Activated CD8-positive, alpha-beta memory T cell treated with anti-CD3 and anti-CD28 coated beads, Interleukin-2, amount 50 U/mL, for 4 hours (primary cell): ENCODE measurements at places on chromosomes 3 and 15.

DNA sequence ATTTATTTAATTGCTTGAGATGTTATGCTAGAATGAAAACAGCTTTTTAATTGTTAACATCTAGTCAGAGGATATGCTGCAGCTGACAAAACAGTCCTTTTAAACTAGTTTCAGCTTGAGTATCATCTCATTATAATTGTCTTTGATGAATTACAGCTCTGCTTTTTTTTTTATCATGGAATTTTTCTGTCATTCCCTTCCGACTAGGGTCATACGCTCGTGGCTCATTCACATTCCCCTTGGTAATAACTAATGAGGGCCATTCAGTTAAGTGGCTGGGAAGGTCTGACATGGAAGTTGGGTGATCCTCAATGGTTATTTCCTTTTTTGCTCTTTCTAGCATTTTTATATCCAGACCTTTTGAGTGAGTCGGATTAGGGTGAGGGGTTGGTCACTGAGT lies 77.0 kb downstream of the PGPEP1L start:
- no peak for DNase-seq

GRCh38 chr3:155835341-155836071 lies 18.7 kb downstream of the SLC33A1 start:
- DNase-seq, result no peak

DNA sequence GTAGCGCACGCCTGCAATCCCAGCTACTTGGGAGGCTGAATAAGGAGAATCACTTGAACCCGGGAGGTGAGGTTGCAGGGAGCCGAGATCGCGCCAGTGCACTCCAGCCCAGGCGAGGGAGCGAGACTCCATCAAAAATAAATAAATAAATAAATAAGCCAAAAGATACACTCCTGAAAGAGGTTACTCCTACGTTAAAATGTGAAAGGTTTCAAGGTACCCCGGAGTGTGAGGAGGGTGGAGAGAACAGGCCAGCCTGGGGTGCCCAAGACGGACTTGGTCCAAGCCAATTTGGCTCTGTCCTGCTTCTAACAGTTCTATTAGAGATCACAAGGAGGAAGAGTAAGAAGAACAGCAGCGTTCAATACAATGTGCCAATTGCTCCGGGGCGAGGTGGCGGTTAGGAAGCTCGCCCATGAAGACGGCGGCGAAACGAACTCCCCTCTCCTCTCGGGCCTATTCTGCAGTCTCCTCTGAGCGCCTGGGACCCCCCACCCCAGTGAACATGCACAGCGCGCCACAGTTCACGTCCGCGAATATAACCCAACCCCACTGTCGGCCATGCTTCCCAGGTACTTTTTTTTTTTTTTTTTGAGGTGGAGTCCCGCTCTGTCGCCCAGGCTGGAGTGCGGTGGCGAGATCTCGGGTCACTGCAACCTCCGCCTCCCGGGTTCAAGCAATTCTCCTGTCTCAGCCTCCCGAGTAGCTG lies 942 bp downstream of the ELP6 start:
- DNase-seq, result peak; percentile 22

DNA sequence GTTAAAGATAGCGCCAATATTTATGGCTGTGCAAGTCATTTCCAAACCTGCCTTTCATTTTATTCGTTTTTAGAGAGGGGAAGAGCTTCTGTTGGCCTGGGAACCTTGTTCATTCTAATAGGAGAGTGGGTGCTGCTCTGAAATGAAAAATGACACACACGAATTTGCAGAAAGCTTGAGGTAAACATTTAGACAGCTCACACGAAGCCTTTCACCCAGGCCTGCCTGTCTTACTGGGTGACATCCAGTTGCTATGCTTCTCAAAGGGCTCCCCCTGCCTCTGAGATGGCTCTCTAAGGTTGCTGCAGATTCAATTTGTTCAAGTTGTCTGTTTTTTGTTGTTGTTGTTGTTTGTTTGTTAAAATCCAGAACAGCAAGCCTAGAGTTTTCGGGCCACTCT lies 18.2 kb downstream of the PEX5L start:
- no peak for DNase-seq

DNA sequence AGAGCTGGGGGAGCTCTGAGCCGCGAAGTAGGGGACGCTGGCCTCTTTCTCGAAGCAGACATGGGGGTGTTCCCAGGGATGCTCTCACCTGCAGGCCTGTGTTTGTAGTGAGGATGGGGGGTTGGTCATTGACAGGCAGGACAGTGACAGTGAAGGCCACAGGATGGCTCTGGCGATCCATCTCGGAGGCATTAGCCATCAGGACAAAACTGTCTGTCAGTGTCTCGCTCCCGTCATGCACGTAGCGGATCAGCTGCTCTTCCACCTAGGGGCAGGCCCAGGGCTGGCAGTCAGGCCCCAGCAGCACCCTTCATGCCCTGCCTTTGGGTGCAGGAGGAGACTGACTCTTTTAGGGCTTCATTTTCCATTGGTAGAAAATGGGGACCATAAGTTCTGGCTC lies 28.0 kb downstream of the CSPG4 start:
- DNase-seq, result no peak

- no peak for DNase-seq
Observed at GRCh38 chr3:81197386-81197785, 564.1 kb downstream of the GBE1 start.

DNA sequence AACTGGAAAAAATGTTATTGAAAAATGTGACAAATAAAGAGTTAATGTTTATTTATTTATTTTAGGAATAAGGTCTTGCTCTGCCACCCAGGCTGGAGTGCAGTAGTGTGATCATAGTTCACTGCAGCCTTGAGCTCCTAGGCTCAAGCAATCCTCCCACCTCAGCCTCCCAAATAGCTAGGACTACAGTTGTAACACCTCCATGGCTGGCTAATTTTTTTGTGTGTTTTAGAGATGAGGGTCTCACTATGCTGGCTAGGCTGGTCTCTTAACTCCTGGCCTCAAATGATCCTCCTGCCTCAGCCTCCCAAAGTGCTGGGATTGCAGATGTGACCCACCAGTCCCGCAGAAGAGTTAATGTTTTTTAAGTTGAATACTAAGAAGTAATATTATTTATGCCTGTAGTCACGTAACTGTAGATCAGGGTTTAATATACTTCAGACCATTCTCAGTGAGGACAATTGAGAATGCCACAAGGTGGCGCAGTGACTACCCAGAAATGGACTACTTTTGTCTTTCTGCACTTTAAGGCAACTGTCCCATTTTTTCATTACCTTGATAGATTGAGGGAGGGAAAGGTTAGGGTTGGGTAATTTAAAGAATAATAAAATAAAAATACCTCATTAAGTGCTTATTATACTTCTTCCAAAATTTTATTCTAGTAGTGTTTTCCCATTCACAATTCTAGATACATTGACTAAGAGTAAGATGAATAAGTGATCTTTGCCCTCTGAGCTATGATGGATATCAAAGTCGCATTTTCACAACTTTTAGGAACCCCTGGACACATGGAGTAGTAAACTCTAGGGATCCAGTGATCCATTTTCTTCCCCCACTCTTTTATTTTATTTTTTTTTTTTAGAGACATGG lies 6.0 kb downstream of the MUC13 start:
- peak; percentile 53 for DNase-seq

GRCh38 chr3:38689774-38690173 lies 40.3 kb upstream of the SCN5A start:
- DNase-seq, result no peak

- no peak for DNase-seq
Observed at GRCh38 chr15:100601617-100602063, 344 bp downstream of the LINS1 start.

GRCh38 chr15:74202452-74203401 lies at the start of gene STRA6:
TSS of gene STRA6 (minus strand) at chr15:74202787. CDS start at chr15:74202267, 520 bp downstream.
- no peak for DNase-seq

DNA sequence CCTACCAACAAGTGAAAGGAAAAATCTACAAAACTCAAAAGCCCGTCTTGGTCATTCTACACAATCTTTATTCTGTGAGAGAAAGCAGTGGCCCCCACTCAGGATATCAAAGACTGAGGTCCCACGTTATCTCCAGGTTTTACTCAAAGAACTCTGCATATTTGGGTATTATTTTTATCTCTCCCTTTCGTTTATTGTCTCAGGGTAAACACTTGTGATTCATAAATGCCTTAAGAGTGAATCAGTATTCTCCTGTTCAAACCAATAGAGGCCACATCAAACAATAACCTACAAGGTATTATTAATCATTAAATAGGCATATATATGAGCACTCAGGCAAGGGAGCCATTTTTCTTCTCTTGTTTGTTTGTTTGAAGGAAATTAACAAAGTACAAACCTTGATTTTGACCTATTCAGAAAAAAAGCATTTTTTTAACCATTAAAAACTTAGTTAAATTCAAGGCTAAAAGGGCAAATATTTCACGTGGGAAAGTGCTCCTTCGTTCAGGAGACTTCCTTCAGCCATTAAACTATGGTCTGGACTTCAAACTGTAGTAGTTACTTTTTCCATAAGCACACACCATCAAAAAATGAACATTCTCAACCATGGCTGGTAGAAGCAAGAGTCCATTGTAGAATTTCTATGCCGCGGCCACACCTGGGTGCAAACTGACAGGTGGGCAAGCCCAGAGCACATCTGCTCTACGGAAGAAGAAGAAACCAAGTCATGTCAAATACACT lies 13.9 kb upstream of the HES1 start:
- no peak for DNase-seq

- no peak for DNase-seq
Observed at GRCh38 chr3:197234947-197235914, 63.2 kb downstream of the DLG1 start.

GRCh38 chr3:182323126-182323700 lies 470.1 kb upstream of the ATP11B start:
- no peak for DNase-seq

- DNase-seq, result no peak
Observed at GRCh38 chr3:51955175-51955892, at the start of gene GPR62. TSS of gene GPR62 (plus strand) at chr3:51955381. CDS start at chr3:51955653, 272 bp downstream.

DNA sequence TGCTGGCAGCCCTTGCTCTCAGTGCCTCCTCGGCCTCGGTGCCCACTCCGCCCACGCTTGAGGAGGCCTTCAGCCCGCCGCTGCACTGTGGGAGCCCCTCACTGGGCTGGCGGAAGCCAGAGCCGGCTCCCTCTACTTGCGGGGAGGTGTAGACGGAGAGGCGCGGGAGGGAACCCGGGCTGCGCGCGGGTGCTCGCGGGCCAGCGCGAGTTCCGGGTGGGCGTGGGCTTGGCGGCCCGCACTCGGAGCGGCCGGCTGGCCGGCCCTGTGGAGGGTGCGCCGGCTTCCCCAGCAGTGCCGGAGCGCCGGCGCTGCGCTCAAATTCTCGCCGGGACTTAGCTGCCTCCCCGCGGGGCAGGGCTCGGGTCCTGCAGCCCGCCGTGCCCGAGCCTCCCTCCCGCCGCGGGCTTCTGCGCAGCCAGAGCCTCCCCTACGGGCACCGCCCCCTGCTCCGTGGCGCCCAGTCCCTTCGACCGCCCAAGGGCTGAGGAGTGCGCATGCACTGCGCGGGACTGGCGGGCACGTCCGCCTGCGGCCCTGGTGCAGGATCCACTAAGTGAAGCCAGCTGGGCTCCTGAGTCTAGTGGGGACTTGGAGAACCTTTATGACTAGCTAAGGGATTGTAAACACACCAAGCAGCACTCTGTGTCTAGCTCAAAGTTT lies 231.5 kb downstream of the EFHB start:
- DNase-seq, result no peak

- DNase-seq, result peak; percentile 54
Observed at GRCh38 chr3:44712455-44713075, at the start of gene ZNF502. TSS of gene ZNF502 (plus strand) at chr3:44712660. CDS start at chr3:44720262, 7,602 bp downstream.

GRCh38 chr3:195187609-195188425 lies 83.1 kb downstream of the XXYLT1 start:
- DNase-seq, result no peak
